ENCODE measurements at places on chromosomes 7 and 10. TPM values are rescaled to one million over a fixed set of nuclear protein-coding genes. Genes with fewer than 3 reads are reported as not detected.

DNA sequence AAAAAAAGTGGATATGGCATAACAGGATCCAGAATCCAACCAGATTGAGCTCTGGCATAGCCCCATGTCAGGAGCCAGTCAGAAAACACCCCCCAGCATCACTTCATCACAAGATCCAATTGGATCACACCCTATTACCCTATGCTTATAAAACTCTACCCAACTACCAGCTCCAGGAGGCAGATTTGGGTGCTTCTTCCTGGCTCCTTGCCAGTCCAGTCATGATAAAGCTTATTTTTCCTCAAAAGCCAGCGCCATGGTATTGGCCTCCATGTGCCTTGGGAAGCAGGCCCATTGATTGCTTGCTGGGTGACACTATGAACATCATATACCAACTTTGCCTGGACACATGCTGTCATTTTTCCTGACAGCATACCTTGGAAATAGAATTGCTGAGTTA is 281.4 kb upstream of the MKLN1 start:
- no peak for DNase-seq

GRCh38 chr7:28836716-28837115 is 121.4 kb downstream of the TRIL start:
- DNase-seq, result no peak

DNA sequence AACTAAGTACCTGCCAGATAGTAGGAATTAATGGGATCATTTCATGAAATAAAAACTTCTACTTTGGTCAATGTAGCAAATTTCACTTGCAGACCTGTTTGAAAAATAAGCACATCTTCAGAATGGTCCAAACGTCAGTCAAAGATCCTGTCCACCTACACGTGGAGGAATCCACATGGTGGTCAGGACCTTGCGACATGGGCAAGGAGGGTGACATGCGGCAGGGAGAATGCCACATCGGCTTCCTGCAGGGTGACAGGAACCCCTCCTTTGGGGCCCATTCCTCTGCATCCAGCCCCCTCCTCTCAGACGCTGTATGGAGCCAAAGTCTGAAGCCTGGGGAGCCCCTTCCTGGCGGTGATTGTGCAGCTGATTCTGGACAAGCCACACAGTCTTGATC is 95.5 kb upstream of the MGMT start:
- DNase-seq, result no peak

GRCh38 chr7:90262438-90262837 is 17.5 kb downstream of the CFAP69 start:
- no peak for DNase-seq

- no peak for DNase-seq
Measured at GRCh38 chr10:35471435-35471834, 133.7 kb upstream of the GJD4 start.

- no peak for DNase-seq
Measured at GRCh38 chr7:36978461-36978860, 254.2 kb upstream of the AOAH start.

Gene COL13A1
- 2.0 TPM for polyA plus RNA-seq

Gene TBC1D12
- 6.9 TPM for polyA plus RNA-seq

DNA sequence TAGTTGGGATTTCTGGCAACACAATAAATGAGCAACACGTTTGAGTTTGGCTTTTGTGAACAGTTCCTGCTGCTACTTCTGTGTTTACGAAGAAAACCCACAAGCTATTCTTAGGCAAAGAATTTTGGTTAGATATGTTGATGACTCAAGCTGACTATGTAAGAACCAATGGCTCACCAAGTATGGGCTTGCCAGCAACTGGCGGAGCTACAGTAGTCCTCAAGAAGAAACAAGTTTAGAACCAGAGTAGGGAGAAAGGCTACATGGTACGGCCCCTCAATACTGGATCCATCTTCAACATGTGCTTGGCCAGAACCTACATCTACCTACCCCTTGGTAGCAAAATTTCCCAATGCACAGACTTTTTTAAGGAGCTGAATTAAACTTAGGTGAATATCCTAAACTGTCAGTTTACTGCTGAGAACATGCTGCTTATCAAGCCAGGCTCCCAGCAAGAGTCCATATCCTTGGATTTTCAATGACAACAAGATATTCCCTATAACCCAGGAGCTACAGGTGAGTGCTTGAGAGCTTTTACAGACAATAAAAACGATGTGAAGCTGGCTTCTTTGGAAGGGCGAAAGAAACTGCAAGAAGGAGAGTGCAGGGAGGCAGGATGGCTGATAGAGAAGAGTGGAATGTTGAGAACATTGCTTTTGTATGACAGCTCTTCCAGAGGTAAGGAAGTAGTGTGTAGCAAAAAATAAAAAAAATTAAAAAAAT is 74.3 kb upstream of the ASAH2 start:
- peak; percentile 70 for DNase-seq

DNA sequence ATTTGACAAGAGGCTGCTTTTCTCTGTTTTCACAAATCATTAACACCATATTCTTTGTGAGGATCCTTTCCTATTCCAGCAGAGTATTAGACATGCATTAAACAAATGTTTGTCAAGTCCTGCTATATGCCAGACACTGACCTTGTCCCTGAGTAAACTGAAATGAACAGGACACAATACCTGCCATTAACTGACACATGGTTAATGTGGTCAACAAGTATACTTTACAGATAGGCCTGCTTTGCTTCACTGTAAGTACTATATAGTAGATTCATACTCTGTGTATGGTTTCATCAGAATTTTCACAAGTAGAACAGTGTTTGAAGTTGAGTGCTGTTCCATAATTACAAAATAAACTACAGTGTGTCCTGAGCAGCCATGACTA is 5.9 kb downstream of the TNKS2 start:
- DNase-seq, result no peak

Gene LRRN3
- 2.4 TPM for polyA plus RNA-seq

All from heart left ventricle (tissue), 16 donors.